ENCODE measurements at places on chromosomes 3 and 15.
A peak's percentile ranks its signal among the peaks of the same experiment; 100 is the strongest.

DNA sequence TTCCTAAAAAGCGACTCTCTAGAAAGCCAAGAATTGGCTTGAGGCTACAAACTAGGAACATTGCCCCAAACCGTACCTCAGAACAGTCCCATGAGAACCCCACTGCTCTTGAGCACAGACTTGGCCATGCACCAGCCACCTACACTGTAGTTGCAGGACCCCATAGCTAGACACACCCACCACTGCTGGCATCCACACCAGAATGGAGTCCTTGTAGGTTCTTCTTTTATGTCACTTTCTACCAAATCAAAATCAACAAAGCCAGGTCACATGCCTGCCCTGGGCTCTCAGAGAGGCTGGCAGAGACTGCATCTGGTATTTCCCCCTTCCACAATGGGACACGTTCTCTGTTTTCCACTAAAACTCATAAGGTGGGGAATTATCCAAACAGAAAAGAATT, 290.5 kb downstream of the SHOX2 start:
- no peak for DNase-seq

DNA sequence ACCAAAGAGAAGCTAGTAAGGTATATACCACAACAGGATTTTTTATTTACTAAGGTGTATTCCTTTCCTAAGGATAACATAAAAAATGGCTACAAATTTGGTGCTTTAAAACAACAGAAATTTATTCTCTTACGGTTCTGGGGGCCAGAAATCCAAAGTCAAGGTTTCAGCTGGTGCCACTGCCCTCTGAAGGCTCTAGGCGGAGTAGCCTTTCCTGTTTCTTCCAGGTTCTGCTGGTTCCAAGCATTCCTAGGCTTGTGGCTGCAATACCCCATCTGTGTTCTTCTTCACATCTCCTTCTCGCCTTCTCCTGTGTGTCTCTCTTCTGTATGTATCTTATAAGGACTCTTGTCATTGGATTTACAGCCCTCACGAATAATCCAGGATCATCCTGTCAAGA, 549.9 kb downstream of the GRM7 start:
- DNase-seq, result no peak

DNA sequence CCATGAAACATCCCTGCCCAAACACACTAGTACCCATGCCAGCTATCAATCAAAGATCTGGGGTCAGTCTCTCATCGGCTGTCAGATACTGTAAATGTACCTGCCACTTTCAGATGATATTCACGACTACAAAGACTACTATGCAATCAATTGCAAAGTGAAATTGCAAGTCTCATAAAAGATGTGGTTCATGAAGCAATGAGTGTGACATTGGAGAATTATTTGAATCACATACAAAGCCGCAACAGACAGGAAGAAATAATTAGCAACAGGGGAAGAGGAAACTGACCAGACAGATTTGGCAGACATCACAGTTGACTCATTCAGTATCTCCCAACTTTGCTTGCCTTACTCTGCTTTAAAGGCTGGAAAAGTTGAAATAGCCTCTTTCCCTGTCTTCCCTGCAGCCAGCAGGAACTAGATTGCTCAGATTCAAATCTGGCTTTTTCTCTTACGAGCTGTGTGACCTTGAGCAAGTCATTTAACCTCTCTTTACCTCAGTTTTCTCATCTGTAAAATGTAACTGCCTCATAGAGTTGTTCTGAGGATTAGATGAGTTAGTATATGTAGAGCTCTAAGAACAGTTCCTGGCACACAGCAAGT, 95.7 kb upstream of the C3orf80 start:
- DNase-seq, result peak; percentile 85

DNA sequence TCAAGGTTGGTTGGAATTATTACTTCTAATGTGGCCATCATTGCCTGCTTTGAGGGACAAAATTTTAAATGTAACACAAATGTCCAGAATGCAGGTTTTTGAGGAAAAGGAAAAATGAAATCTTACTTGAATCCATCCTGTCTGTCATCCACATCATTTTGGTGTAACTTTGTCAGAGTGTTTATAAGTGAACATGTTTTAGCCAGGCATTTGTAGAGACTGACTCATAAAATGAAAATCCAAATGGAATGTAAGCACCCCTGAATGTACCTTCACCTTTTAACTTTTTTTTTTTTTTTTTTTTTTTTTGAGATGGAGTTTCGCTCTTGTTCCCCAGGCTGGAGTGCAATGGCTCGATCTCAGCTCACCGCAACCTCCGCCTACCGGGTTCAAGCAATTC, 141.8 kb upstream of the BNIP2 start:
- peak; percentile 83 for DNase-seq

- DNase-seq, result peak; percentile 58
These were observed at the start of gene SEMA3F for GRCh38 chr3:50154840-50155490. SEMA3F (plus strand) TSS chr3:50155324; CDS start chr3:50159623, 4,299 bp downstream.

GRCh38 chr15:52337198-52337853, 41.7 kb upstream of the MYO5C start:
- DNase-seq, result peak; percentile 75

DNA sequence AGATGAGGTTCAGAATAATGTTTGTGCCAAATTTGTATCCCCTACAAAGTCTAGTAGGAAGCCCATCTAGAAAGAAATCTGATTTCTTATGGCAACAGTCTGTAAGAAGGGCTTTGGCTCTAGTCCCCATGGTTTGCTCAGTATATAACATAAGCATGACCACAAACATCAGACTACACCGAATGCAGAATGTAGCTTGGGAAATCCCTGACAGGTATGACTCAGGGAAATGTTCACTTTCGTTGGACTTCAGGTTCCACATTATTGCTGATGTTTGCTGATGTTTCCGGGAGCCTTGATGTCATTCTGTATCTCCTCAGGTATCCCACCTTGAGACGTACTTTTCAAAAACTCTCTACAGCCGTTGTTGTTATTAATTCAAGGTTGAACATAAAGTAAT, 304.4 kb upstream of the TGFBR2 start:
- DNase-seq, result peak; percentile 37

GRCh38 chr15:80588801-80589200, 106.3 kb upstream of the ABHD17C start:
- DNase-seq, result peak; percentile 99

GRCh38 chr15:52427804-52428203, 100.9 kb downstream of the MYO5A start:
- DNase-seq, result peak; percentile 97

DNA sequence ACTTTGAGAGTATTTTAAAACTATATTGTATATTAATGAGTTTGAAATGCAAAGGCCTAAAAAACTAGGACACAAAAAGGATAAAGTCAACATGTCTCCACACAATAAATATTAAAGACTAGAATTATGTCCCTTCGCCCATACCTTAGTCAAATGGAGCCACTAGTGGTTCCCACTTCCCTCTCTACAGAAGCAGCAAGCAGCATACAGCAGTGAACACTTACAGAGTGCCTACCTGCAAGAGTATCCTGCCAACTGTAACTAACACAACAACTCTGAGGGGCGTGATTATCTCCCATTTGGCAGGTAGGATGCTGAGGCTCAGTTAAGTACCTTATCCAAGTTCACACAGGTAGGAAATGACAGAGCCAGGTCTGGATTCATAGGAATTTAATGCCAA, 17.2 kb downstream of the DYNC1LI1 start:
- no peak for DNase-seq

DNA sequence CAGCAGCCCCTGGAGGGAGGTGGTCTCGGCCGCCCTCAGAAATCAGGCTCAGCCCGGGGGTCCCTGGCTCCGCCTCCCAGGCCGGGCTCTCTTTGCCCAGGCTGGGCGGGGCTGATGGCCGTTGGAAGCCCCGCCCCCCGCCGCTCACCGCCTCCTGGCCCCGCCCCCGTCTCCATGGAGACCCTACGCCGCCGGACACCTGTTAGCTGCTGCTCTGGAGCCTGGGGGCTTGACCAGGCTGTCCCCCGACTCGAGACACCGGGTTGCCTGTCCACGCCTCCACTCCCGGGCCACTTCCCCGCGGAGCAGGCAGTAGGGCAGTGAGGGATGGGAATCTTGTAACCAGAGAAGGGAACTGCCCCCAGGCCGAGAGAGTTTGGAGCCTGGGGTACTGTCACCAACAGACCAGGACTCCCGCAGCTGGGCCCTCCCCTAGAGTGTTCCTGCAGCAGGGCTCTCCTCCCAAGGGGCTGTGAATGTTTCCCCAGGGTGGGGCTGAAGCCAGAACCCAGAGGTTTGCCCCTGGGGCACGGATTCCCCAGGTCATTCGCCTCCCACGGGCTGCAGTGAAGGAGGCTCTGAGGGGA, 27.8 kb upstream of the RPL32 start:
- peak; percentile 58 for DNase-seq

GRCh38 chr3:23805633-23806533, at the start of gene UBE2E1:
UBE2E1 (plus strand) TSS chr3:23805955; CDS start chr3:23807270, 1,315 bp downstream.
- peak; percentile 46 for DNase-seq

GRCh38 chr3:142664311-142664710, 59.5 kb upstream of the TRPC1 start:
- DNase-seq, result no peak

GRCh38 chr3:169905404-169905803, 6.0 kb upstream of the SAMD7 start:
- no peak for DNase-seq

GRCh38 chr3:16207031-16207430, 32.6 kb downstream of the GALNT15 start:
- no peak for DNase-seq

DNA sequence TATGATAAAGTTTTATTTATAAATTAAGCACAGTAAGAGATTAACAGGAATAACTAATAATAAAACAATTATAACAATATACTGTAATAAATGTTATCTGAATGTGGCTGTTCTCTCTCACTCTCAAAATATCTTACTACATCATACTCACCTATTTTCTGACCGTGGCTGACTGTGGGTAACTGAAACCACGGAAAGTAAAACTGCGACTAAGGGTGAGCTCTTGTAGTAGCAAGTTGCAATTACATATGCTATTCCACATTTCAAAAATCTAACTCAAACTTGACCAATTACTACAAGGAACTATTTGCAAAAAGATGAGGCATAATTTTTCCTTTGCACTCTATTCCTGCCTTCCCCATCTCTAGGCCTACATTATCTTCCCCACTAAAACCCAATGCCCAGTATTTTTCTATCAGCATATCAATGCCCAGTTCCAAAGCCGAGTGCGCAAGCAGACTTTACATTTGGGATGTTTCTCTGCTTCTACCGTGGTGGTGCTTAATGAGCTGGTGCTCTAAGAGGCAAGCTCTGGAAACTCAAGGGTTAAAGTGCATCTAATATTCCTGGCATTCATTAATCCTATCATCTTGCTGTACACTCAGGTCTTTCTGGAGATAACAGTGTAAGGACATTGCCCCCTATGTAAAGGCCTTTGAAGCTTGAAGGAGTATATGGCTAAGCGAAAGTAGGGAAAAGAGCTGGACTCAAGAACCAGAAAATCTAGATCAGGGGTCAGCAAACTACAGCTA, 6.7 kb downstream of the PCYT1A start:
- no peak for DNase-seq

- DNase-seq, result no peak
These were observed 56.5 kb downstream of the KLF13 start for GRCh38 chr15:31383139-31383538.

DNA sequence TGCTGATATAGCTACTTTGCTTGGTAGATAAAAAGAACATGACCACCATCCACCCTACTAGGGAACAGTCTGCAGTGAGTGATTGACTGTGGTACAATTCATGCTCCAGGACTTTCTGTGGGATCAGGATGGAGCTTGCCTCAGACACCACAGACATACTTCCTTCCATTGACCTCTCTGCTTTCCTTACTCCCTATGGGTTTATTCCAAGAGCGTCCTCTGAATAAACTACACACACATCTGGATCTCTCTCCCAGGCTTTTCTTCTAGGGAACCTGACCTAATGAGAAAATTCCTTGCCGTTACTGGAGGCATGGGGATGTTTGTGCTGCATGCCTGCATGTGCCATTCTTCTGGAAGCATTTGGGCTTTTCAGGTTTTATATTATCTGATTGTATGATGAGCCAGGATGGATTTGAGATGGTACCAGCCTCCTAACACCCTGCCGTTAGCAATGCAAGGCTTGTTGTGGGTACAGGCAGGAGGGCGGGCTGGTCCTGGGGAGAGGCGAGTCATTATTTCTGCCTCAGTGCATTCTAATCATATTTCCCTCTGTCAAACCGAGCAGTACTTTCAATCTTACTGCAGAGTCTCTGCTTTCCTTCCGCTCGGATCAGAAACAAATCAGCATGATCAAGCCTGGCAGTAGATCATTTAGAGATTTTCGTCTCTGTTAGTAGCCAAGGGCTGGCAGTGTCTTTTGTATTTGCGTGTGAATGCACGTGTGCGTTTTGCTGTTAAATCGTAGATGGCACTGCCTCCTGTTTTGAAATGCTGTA, 279.2 kb downstream of the PDCD6IP start:
- DNase-seq, result no peak

DNA sequence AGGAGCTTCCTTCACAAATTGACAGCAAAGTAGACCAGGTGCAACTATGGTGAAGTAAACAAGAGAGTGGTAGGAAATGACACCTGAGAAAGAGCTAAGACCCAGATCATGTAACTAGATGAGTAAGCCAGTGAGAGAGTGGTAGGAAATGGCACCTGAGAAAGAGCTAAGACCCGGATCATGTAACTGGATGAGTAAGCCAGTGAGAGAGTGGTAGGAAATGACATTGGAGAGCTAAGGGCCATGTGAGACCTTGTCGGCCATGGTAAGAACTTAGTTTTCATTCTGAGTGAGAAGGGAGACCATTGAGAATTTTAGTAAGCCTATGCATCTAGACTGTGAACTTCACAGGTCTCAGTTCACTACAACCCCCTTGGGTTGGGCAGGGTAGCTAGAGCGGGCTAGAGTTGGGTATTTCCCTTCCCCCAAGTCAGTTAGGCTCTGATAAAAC, 5.4 kb upstream of the SENP7 start:
- DNase-seq, result peak; percentile 17

DNA sequence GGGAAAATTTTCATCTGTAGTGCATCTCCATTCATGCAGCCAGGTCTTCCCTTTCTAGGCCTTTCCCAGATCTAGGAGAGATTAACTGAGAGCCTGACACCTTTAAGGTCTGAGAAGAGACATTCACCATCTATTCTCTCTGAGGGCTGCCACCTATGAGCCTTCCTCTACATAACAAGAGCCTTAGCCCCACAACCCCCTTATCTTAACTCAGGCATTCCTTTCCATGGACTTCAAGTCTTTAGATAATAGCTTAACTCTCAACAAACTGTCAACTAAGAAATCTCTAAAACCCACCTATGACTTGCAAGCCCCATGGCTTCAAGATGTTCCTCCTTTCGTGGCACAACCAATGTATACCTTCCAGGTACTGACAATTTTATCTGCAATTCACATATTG, 121.0 kb downstream of the GABRB3 start:
- DNase-seq, result no peak

- DNase-seq, result no peak
These were observed 50.1 kb downstream of the UBE2E2 start for GRCh38 chr3:23253214-23253613.

- no peak for DNase-seq
These were observed 19.1 kb upstream of the SCAANT1 start for GRCh38 chr3:63931290-63931689.

- DNase-seq, result no peak
These were observed 47.0 kb downstream of the RPLP1 start for GRCh38 chr15:69499521-69500211.

- DNase-seq, result no peak
These were observed 67.1 kb downstream of the FEM1B start for GRCh38 chr15:68344600-68344999.

GRCh38 chr15:69085325-69086081, 71.0 kb downstream of the NOX5 start:
- DNase-seq, result no peak

GRCh38 chr15:49467746-49468480, 44.9 kb downstream of the FGF7 start:
- no peak for DNase-seq

GRCh38 chr15:91537856-91538255, 315.7 kb upstream of the SLCO3A1 start:
- DNase-seq, result no peak
